ENCODE measurements at places on chromosomes 11 and 22. TPM values are rescaled to one million over a fixed set of nuclear protein-coding genes. Genes with fewer than 3 reads are reported as not detected.

Gene CRYBB3
- 0.40 TPM for total RNA-seq

Gene CDKN1C
- total RNA-seq = 0.55 TPM

DNA sequence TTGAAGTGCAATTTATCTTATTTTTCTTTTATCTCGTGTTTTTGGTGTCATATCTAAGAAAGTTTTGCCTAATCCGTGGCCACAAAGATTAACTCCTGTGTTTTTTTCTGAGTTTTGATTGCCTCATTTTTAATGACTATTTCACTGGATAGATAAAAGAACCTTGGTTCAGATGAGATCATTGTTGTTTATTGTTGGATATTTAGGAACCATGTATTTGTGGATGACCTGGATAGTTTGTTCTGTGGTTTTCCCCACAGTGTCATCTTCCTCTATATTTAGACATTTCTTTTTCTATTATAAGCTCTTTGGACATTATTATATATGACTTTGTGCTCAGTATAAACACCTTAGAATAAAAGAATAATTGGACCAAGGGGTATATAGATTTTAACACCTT lies 37.2 kb downstream of the PPP6R3 start:
- no peak for DNase-seq

Gene PLAAT5
- total RNA-seq = not detected

DNA sequence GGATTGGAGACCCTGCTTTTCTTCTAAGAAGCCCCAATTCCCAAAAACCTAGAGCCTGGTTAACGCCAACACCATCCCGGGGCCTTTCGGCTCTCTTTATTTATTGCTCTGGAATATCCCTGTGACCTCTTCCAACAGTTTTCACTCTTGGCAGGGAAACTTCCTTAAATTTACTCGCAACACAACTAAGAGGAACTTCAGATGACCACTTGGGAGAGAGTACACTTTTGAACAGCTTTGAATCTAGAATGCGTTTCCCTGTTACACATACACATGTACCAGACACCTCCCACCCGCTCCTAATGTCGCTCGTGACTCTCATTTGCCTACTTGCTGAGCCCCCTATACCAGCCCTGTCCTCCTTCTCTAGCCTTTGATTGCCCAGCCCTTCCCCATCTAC lies 19.4 kb downstream of the TUBA8 start:
- DNase-seq = no peak

- DNase-seq = no peak
Measured at GRCh38 chr11:133476570-133477250, 55.6 kb downstream of the OPCML start.

DNA sequence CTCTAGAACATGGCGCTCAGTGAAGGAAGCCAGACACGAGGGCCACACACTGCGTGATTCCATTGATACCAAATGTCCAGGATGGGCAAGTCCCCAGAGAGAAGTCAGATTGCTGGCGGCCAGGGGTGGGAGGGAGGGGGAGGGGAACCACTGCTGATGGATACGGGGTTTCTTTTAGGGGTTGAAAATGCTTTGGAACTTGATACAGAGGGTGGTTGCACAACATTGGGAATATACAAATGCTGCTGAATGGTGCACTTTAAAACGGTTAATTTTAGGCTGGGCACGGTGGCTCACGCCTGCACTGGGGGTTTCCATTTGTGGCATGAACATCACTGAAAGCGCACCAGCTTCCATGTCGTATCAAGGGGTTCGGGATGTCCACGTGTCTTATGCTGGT lies 5.1 kb downstream of the TSPO start:
- no peak for DNase-seq

- DNase-seq = no peak
Measured at GRCh38 chr11:107017104-107017432, 1.2 kb downstream of the GUCY1A2 start.

DNA sequence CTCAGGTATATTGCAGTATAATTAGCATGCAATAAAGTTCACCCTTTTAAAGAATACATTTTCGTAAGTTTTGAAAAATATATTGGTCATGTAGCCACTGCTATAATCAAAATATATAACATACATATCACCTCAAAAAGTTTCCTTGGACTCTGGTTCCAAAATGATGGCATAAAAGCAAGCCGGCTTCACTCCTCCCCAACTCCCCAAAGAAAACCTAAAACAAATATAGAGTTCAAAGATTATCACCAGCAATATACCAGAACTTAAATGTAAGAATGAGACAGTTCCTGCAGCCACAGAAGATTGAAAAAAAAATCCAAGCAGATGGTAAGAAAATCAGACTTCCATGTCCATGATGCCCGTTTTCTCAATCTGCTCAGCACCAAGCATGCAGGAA lies 104.3 kb downstream of the APIP start:
- DNase-seq = no peak

GRCh38 chr11:65593518-65594414 lies 1.8 kb downstream of the KCNK7 start:
- no peak for DNase-seq

DNA sequence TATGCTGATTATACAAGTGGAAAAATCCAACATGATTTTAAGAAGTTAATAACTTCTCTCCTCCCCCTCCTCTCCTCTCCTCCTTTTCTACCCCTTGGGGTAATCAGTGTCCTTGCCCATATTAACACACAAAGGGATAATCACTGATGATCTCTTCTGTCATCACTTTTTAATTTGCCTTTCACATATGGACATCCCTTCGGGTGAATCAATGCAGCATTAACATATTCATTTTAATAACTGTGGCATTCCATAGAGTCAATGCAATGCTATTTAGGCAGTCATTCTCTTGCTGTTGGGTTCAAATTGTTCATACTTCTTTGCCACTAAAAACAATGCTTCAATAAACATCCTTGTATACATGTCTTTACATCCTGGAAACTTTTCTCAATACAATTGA lies 42.9 kb upstream of the GLYATL2 start:
- no peak for DNase-seq

- no peak for DNase-seq
Measured at GRCh38 chr11:73402834-73403185, 26.6 kb downstream of the RELT start.

DNA sequence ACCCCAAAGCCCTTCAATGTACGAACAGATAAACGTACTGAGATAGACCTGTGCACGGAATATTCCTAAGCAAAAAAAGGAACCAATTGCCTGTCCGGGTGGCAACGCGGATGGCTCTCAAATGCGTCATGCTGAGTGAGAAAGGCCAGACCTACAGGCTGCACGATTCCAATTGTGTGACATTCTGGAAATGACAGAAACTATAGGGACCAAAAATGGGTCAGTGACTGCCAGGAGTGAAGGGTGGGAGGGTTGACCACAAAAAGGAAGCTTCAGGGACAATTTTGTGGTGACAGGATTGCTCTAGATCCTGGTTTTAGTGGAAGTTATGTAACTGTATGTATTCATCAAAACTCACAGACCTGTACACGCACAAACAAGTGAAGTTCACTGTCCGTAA lies 24.0 kb upstream of the SYT8 start:
- no peak for DNase-seq

- DNase-seq = no peak
Measured at GRCh38 chr11:74400606-74401005, 2.4 kb upstream of the PGM2L1 start.

- DNase-seq = no peak
Measured at GRCh38 chr11:19474954-19475721, 234.4 kb upstream of the E2F8 start.

DNA sequence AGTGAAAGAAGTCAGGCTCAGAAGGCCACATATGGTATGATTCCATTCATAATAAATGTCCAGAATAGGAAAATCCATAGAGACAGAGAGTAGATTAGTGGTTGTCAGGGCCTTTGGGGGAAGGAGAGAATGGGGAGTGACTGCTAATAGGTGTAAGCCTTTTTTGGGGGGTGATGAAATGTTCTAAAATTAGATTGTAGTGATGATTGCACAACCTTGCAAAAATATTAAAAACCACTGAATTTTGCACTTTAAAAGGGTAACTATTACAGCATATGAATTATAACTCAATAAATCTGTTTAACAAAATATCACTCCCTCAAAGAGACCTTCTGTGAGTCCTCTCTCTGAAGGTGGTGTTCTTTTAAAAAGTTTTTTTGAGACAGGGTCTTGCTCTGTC lies 72.3 kb upstream of the GRK3 start:
- no peak for DNase-seq

DNA sequence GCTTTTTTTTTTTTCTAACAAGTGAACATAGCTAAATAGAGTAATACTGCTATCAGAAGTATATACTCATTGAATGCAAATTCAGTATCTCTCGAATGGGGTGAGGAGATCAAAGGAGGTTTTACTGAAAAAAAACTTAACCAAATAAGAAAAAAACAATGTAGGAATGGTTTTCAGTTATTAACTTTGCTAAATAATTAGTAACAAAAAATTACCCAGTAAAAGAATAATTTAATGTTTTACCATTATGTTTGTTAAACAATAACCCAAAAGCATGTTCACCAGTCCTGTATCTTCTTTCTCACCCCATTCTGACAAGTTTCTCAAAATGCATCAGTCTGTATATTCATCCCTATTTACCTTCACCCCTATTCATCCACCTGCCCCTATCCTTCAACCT lies 22.6 kb upstream of the CTSC start:
- no peak for DNase-seq

Gene F2
- total RNA-seq = not detected

DNA sequence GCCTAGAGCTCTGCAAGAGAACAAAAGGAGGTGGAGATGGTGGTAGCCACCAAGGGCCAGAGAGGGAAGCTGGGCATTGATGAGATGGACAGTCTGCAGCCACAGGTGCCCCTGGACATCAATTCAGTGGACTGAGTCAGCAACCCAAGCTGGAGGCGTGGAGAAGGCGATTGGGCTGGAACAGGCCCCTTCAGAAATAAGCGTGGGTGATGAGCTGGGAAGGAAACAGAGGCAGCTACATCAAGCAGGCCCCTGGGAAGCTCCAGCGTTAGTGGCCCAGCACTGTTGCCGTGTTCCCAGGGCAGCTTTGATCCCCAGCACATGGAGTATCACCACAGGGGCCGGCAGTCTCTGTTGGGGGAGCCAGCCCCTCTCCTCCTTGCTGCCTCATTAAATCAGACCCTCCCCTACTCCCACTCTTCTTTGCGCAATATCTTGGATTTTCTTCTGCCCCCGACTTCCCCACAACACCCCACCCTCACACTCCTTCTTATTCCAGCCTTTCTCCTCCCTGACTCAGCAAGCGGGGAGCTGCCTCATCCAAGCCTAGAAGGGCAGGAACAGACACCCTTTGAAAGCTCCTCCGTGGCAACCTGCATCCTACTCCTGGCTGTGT lies 31.7 kb upstream of the OAF start:
- no peak for DNase-seq

GRCh38 chr22:42604403-42604802 lies 10.3 kb downstream of the POLDIP3 start:
- DNase-seq = no peak

Gene OR4D5
- not detected for total RNA-seq

DNA sequence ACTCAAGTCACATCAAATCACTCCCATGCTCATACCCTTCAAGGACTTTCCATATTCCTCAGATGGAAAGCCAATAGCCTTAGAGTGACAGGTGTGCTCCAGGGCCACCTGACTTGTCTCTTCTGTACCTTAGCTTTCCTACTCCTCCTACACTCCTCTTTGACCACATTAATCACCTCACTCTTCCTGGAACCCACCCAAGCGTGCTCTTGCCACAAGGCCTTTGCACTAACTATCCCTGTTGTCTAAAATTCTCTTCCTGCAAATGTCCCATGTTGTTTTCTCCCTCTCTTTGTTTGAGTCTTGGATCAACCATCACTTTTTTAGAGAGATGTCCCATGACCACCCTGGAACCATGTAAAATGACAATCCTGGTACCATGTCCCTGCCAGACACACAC lies 244.1 kb downstream of the AASDHPPT start:
- no peak for DNase-seq

Gene BLID
- not detected for total RNA-seq

Gene OR8G1
- not detected for total RNA-seq

DNA sequence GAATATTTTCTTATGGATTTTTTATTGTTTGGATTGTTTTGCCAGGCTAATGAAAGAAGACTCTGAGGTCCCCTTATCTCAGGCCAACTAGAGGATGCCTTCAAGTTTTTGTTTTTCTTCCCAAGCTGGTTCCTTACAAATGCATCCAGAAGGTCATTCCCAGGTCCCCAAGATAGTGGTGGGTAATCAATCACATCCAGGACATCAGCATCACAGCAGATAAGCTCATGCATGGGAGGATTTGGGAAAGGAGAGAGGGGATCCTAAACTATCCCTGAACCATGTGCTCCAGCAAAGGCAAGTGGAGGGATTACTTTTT lies 20.7 kb downstream of the FZD4 start:
- no peak for DNase-seq

- no peak for DNase-seq
Measured at GRCh38 chr22:25019427-25020184, 67.1 kb downstream of the KIAA1671 start.

DNA sequence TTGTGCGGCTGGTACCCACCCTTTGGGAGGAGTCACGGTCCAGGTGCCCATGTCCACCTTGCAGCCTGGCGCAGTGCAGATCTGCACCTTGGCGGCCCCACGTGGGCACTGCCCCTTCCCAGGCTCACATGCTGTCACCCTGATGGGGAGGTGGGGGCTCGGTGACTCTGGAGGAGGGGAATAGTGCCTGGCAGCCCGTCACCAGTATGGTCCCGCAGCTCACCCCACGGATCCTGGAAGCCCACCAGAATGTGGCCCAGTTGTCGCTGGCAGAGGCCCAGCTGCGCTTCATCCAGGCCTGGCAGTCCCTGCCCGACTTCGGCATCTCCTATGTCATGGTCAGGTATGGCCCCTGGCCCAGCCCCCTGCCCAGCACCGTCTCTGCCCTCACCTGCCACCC lies 5.2 kb downstream of the TRPT1 start:
- DNase-seq = no peak

GRCh38 chr22:31140746-31141145 lies 438 bp upstream of the PLA2G3 start:
- no peak for DNase-seq

Gene DGCR6
- total RNA-seq = 1.8 TPM

Gene ARAP1
- 109 TPM for total RNA-seq

DNA sequence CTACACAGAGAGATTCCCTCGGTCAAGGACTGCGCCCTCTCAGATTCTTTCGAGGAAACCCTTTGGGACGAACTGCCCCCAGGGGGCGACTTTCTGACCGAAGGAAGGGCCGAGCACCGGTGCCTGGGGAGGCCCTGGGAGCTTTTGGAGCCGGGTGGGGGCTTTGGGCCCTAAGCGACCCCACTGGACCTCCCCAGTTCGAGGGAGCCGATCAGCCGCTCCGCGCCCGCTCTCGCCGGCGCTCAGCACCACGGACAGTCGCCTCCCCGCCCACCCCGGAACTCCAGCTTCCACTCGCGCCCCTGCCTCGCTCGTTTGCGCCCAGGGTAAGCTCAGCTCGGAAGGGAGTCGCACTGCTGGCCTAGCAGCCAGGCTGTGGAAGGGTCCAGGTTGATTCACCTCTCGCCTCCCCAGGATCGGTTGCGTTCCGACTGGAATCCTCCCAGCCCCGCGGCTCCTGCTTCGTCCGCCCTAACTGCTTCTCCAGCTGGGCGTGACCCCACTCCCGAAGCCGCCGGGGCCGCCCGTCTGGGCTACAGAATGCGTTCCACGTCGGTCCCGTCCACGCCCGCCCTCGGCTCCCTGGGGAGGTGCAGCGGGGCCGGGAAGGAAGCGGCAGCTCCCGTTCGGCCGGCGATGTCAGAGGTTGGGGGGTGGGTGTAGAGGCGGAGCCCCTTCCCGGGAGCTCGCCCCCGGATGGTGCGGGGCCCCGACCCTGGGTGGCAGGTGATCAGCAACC lies 428 bp downstream of the SCN3B start:
- DNase-seq = peak; percentile 33

All from activated CD4-positive, alpha-beta memory T cell treated with anti-CD3 and anti-CD28 coated beads, Interleukin-2, amount 10 ng/mL, durations not matched to agents 7 days and 5 days (primary cell).